H54 (cell line): ENCODE measurements at places on chromosomes 16 and 17.

DNA sequence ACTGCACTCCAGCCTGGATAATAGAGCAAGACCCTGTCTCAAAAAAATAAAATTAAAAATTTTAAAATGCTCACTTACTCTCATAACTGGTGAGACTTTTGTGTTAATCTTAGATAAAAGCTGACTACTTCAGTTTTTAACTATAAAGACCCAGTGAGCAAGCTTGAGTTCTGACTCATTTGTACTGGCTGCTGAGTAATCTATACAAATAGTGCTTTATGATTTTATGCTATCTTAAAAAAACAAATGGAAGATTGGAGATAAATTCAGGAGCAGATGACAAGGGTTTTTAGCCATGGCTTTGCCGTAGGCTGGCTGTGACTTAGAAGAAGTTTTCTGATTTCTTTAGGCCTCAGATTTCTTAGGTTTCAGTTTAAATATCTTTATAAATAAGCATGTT, 30.5 kb downstream of the SNTB2 start:
- peak; percentile 35 for DNase-seq

DNA sequence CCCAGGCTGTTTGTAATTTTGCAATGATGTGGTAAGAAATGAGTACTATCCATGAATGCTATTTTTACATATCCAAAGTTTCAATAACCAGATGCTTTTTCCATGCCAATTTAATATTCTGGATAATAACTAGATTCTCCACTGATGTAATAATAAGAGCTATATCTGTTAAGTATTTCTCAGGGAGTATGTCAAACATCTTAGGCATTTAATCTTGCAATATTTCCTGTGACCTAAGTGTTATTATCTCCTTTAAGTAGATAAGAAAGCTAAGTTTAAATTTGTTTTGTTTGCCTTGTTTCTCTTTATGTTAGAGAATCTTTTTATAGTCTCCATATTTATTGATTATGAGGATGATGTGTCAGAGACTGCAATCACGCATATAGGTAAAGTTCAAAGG, 32.3 kb upstream of the HS3ST3A1 start:
- no peak for DNase-seq

GRCh38 chr16:49640581-49640980, 215.3 kb downstream of the ZNF423 start:
- no peak for DNase-seq

DNA sequence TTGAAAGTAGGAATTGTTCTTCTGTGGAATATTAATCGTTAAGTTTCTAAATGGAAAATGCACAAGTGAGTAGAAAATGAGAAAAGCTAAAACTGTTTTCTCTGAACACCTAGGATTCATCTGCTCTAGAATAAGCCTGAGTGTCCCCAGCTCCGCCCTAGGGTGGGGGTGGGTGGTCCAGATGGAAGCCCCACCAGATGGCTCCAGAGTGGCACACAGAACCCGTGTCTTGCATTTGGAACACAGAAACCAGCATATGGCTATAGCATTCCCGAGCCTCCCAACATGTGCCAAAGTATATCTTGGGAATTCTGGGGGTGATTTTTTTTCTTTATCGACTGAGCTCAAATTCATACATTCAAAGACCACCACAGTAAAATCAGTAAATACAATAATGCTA, 517.7 kb upstream of the PSMD7 start:
- DNase-seq: no peak

DNA sequence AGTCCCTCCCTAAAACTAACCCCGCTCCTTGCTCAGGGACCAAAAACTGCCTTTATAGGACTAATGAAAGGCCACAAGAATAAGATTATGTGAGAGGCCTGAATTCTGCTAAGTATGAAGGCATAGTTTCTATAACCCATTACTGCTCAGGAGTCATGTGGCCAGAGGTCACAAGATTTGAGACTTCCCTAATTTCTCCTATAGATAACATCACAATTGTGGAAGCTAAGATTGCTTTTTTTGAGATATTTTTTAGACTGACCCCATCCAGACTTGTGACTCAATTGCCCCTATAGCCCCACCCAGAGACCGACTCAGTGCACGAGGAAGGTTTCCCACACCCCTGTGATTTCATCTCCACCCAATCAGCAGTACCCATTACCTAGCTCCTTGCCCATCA, 504.1 kb upstream of the GOT2 start:
- no peak for DNase-seq

DNA sequence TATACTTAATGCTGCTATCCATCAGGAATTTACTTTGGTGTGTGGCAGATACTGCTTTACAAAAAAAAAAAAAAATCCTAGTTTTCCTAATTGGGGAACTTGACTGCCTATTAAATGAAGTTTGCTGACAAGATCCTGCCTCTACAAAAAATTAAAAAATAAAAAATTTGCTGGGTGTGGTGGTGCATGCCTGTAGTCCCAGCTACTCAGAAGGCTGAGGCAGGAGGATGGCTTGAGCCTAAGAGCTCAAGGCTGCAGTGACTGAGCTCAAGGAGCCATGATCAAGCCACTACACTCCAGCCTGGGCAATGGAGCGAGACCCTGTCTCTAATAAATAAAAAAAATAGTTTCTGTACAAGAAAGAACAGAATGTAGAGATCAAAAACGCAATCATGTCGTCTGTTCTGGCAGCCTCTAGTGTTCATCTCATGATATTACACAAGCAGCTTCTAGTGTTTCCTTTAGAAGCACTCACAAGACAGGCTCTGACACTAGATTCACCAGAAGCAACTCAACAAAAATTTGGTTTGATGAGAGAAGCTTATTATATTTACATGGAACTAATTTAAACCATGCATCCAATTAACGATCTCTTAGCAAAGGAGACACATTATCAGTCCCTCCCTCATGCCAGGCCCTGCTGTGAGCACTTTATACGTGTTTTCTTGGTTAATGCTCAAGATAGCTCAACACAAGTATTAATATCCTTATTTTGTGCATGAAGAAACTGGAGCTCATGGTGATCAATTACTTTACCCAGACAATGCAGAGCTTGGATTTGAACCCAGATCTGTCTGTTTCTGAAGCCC, 6.8 kb upstream of the KRTAP17-1 start:
- peak; percentile 32 for DNase-seq

DNA sequence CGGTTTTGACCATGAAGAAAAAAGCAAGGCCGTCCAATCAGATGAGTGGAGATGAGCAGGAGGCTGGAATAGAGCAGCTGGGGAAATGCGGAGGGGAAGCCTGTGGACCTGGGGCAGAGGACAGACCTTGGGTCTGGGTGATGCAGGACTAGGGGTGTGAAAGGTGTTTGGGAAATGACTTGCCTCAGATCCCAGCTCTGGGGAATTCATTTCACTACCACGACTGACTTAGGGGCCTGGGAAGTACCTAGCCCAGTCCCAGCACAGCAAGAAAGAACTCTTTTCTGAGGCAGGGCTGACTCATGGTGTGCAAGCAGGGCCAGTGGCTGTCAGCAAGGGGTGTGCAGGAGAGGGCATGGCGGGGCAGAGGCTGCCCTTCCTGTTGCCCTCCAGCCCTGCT, 14.8 kb downstream of the DNAI2 start:
- peak; percentile 57 for DNase-seq

GRCh38 chr16:4467916-4468315, 6.5 kb downstream of the NMRAL1 start:
- no peak for DNase-seq

GRCh38 chr17:12431188-12431587, 234.5 kb upstream of the MYOCD start:
- DNase-seq: no peak

DNA sequence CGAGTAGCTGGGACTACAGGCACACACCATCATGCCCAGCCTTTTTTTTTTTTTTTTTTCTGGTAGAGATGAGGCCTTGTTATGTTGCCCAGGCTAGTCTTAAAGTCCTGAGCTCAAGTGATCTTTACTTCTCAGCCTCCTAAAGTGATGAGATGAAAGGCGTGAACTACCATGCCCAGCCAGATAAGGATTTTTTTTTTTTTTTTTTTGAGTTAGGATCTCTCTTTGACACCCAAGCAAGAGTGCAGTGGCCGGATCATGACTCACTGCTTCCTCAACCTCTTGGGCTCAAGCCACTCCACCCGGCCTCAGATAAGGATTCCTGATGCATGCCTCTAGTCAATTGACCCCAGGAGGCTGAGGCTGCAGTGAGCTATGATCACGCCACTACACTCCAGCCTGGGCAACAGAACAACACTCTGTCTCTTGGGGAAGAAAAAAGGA, 11.2 kb upstream of the PLEKHG4 start:
- no peak for DNase-seq

DNA sequence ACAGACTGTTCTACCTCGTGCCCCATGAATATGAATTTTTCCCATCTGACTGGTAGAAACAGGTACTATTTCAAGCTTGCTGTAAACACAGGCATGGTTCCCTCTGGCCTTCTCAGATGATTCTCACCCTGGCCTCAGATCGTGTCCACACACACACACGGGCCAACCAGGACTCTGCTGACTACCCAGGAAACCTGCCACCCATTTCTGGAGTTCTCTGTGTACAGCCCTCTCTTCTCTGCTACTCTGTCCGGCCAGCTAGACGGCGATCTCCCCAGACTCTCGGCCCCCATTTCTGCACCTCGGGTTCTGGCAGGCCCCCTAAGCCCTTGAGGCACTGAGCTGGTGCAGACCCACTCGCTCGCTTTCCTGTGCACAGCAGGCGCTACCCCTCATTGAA, 31.2 kb downstream of the RPA1 start:
- no peak for DNase-seq

- DNase-seq: no peak
Measured at GRCh38 chr17:18198530-18198929, 14.9 kb downstream of the ALKBH5 start.

DNA sequence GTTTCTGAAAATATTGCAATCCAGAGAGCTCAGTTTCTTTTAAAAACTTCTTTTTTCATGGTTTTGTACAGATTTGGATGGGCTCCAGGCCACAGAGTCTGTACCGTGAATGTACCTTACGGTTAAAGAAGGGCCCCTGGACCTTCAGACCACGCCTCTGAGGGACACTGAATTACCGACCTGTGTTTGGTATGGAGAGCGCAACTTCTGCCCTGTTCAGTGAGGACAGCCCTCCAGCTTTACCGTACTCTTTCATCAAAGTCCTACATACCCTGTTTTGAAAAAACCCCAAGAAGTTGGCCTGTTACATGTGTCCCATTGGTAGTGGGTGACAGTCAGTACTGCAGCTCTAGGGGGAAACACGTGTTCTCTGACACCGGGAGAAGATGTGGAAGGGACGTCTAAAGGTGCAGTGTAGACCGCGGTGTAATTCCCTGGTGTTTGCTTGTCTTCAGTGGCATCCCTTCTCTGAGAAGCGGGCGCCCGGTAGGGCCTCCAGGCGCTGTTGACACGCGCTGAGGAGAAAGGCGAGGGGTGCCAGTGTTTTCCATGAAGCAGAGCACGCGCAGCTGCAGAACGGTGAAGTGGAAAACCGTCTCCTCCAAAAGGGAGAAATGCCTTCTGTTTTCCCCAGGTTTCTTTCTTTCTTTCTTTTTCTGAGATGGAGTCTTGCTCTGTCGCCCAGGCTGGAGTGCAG, 6.2 kb downstream of the PGS1 start:
- DNase-seq: no peak

- no peak for DNase-seq
Measured at GRCh38 chr17:957856-958421, 21.6 kb downstream of the NXN start.

- DNase-seq: no peak
Measured at GRCh38 chr17:65277576-65277975, 140.4 kb downstream of the RGS9 start.

DNA sequence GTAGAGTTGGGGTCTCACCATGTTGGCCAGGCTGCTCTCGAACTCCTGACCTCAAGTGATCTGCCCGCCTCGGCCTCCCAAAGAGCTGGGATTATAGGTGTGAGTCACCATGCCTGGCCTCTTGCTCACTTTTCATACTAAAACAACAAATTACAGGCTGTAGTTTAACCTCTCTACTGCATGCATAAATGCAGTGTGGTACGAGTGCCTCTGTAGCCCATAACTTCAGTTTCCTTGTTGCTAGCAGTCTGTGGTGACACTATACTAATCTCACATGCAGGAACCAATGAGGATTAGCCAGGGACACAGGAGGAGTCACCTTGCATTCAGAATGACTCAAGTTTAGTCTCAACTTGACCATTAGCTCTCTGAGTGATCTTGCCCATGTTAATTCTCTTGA, 20.1 kb downstream of the HMOX2 start:
- no peak for DNase-seq

DNA sequence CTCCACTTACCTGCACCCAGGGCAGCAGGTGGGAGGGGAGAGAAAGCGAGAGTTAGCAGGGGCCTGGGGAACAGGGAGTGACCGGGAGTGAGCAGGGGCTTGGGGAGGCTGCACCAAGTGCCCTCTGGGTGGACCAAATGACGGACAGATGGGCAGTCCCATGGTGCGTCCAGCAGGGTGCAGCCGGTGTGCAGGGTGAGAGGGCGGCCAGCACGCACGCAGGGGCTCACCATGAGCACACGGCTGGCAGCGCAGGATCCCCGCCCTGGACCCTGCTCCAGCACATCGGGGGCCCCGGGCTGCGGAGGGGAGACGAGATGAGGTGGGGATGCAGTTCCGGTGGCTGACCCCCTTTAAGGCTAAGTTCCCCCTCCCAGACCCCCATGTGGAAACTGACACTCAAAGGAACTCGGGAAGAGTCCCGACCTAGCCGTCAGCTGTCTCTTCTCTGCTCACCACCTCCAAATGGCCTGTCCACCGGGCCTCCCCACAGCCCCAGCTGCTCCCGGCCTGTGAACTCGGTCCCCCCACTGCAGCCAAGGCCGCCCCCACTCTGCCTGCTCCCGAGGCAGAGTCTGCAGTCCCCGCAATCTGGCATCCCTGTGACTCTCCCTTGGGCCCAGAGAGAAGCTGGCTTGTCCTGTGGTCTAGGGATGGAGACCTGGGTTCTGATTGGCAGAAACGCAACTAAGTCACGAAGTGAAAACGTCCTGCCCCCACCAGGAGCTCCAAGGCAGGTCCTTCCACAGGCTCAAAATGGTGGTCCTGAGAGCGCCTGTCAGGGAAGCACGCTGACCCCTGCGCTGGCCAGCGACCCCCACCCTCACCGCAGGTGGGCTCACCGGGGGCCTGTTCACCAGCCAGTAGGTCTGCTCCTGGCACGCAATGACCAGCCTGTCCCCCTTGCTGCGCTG, 2.9 kb downstream of the RGS11 start:
- no peak for DNase-seq

- DNase-seq: no peak
Measured at GRCh38 chr16:10045291-10045775, 136.9 kb downstream of the GRIN2A start.

DNA sequence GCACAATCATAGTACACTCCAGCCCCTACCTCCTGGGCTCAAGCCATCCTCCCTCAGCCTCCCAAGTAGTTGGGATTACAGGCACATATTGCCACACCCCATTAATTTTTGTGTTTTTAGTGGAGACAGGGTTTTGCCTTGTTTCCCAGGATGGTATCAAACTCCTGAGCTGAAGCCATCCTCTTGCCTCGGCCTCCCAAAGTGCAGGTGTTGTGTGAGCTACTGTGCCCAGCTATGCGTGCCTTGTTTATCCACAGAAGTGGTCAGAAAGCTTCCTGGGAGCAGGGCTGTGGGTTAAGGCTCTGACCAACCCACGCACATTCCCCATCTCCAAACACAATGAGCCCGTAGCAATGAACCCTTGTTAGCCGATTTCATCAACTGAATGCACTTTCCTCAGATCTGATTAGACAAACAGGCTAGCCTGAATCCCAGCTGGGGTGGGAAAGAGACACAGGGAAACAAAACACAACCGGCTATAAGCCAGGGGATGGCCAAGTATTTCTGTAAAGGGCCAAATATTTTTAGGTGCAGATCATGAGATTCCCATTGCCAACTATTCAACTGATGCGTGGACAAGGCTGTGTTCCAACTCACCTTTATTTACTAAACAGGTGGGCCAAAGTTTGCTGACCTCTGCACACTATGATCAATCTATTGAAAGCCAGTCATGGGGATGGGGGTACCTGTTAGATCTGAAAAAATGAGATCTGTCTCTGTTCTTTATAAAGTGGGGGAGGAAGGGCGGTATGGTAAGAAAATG, 193.6 kb downstream of the CPPED1 start:
- DNase-seq: no peak
